ENCODE measurements at places on chromosomes 3 and 15.

DNA sequence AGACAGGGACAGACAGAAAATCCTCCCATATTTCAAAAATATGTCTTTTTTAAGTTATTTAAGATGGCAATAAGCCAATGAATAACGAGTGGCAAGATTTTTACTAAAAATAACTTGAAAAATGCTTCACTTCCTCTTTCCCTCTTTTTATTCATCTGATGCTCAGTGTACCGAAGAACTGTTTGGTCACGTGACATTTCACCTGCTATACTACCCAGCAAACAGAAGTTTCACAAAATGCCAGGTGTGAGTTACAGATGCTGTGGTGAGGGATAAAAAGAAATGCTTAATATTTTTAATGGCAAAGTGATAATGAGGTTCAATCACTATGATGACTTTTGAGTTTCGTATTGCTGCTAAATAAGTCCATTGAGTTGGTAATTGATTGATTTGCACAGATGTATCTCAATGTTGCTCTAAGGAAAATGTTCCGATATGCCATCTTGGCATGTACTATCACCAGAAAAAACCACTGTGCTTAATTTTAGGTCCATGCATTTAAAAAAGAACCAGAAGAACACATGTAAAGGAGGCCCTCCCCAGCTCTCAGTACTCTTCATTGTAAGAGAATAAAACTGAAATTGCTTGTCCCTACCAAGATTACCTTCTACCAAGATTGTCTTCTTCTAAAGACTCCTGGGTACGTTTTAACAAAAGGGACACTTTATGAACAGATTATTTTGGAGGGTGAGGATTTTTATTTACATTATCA lies 26.0 kb upstream of the SEC62 start:
- DNase-seq, result no peak

DNA sequence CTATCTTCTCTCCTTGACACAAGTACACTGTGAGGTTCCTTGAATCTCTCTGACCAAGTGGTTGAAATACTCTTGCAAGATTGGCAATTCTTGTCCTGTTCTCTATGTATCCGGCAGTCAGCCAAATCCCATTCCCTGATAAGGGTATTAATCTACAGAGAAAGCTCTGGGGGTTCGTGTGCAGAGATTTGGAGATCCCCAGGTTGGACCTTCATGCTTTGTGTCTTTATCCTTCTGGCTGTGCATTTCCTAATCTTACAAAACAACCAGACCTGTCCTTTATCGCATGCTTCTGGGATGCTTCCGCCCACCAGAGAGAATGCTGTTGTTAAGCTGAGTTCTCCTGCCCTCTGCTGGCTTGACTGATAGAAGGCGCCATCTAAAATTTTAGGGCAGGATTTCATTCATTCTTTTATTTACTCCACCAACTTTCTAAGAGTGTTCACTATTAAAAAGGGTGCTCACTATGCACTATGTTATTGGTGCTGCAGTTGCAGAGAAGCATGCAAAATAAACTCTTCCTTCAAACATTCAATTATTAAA lies 8.6 kb upstream of the SST start:
- no peak for DNase-seq

- peak; percentile 73 for DNase-seq
These were observed 237.0 kb downstream of the UACA start for GRCh38 chr15:70526221-70526973.

DNA sequence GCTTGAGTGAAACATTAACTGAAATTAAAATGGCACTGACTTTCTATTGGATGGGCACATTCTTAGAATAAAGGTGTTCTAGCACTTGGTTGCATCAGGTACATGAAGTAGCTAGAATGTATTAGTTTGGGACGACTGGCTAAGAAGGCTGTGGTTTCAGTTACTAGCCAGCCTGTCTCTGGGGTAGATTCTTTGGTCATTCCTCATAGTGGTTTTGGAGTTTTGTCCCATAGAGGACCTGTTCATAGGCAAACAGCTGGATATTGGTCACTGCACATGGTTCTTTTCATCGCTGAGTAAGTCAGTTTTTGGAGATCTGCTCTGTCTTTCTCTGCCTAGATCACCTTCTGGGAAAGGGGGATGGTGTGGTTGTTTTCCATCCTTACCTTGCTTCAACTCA lies 55.3 kb downstream of the ADAMTSL3 start:
- DNase-seq, result no peak

DNA sequence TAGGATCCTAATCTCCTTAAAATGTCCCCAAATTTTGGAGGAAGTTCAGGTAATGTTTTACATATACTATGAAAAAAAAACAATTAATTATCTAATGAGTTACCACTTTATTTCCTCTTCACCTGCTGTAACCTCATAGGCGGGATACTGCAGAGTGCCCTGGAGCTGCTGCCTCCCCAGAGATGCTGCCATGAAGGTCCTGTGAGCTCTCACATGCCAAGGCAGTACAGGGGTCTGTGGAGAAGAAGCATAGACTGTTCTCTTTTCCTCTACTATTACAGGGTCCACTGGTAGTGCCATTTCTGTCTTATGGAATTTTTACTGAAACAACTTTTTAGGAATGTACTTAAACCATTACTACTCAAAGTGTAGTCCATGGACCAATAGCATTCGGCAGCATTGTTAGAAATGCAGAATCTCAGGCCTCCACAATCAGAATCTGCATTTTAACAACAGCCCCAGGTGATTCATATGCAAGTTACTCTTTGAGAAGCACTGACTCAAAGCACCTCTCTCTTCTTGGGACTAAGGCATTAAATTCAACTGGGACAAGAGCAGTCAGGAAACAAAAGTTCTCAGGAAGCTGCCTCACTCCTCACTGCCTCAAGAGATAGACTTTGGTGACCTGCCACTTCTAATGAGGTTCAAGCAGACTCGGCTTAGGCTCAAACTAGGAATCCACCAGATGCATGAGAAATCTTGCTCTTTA lies 30.3 kb upstream of the CPOX start:
- no peak for DNase-seq

All from BJ (cell line).